ENCODE measurements at places on chromosomes 2 and 18.

GRCh38 chr2:120864981-120865380 lies 129.3 kb downstream of the GLI2 start:
- no peak for DNase-seq

GRCh38 chr2:29110916-29111535 lies 4.2 kb upstream of the CLIP4 start:
- DNase-seq: no peak

GRCh38 chr18:46630991-46631390 lies 26.0 kb downstream of the LOXHD1 start:
- no peak for DNase-seq

DNA sequence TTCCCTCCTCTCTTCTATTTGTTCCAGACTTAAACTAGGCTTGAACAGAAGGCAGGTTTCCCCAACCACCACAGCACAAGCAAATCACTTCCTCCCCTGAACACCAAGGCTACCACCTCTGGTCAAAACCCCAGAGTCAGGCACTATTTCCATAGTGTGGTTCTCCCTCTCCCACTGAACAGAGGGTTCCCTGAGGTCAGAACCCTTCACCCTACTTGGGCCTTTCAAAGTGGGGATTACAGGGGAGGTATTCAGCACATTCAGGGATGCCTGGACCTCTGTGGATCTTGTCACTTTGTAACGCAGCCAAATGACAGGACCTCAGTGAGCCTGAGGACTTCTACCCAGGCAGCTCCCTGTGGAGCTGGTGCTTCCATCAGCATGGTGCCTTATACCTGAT lies 88.7 kb downstream of the TNS1 start:
- no peak for DNase-seq

DNA sequence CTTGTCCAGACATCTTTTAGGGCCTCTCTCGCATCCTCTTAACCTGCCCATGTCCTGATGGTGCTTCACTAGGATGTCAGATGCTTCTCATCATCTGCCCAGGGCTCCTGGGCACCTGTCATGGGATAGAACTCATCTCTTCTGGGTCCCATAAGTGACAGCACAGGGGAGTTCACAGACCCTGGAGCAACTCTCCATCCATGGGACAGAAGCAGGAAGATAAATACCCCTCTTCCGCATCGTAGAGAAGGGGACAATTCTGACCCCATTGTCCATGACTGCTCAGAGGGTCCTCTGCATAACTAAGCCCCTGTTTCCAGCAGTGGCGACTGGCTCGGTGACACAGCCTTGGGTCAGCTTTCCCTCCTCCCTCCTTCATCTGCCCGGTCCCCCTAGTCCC lies 82.3 kb downstream of the TWIST2 start:
- no peak for DNase-seq

- no peak for DNase-seq
Measured at GRCh38 chr2:192139813-192140212, 54.9 kb downstream of the TMEFF2 start.

DNA sequence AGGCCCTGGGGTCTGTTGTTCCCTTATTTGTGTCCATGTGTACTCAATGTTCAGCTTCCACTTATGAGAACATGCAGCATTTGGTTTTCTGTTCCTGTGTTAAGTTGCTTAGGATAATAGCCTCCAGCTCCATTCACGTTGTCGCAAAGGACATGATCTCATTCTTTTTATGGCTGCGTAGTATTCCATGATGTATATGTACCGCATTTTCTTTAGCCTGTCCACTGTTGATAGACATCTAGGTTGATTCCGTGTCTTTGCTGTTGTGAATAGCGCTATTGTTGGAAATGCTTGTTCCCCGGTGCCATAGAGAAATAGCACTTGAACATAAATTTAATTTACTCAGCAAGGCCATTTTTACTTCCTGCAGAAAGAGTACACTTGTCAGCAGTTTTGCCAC lies 51.3 kb upstream of the EPAS1 start:
- no peak for DNase-seq

DNA sequence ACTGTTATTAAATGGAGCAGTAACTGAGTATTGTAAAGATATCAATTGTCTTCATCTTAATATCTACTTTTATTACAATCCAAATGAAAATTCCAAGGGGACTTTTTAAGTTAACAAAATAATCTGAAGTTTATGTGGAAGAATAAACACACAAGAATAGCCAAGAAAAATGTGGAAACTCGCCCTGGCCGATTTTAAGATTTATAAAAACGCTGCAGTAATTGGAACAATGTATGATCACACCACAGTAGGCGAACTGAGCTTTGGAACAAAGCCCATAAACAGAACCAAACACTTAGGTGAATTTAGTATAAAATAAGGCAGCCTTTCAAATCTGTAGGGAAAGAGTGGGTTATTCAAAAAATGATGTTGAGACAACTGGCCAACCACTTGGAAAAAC lies 96.3 kb downstream of the ANTXR1 start:
- DNase-seq: no peak

GRCh38 chr18:21656402-21656801 lies 44.3 kb downstream of the SNRPD1 start:
- no peak for DNase-seq

DNA sequence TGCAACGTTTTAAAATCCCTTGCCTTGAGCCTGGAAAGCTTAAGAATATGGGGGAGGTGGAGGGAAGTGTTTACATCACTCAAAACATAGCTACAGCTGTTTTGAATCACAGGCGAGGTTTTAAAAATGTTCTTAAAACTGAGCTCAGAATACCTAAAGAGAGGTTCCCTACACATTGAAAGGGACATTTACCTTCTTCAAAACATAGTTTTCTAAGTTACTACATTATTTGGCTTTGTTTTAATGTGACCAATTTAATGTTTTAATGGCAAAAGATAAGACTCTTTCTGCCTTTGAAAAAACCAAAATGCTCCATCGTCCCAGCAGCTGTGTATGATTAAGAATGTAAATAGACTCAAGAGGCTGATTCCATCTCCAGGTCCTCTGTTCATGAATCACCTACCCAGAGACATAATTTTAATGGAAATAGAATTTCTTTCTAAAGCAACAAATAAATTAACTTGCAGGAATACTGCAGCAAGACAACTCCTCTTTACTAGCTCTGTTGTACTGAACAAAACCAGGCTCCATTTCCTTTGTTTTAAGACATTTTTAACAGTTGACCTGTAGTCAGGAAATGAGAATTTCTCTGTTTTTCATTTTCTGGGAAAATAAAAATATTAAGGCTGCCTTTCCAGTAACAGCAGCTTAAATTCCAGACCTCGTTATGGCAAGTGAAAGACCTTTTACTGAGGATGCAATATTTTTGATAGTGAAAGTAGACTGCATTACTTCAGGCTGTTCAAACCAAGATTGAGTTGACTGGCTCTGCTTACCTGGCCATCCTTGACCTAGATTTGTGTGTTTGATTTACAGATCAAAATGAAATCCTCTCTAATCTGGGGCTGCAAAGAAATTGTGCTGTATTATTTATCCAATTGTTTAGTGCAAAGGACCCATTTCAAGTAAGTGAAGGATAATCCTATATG lies 33.7 kb upstream of the WDR75 start:
- peak; percentile 23 for DNase-seq

Measured in right renal cortex interstitium (tissue), 3 donors.